ENCODE measurements at places on chromosomes 2 and 18.

DNA sequence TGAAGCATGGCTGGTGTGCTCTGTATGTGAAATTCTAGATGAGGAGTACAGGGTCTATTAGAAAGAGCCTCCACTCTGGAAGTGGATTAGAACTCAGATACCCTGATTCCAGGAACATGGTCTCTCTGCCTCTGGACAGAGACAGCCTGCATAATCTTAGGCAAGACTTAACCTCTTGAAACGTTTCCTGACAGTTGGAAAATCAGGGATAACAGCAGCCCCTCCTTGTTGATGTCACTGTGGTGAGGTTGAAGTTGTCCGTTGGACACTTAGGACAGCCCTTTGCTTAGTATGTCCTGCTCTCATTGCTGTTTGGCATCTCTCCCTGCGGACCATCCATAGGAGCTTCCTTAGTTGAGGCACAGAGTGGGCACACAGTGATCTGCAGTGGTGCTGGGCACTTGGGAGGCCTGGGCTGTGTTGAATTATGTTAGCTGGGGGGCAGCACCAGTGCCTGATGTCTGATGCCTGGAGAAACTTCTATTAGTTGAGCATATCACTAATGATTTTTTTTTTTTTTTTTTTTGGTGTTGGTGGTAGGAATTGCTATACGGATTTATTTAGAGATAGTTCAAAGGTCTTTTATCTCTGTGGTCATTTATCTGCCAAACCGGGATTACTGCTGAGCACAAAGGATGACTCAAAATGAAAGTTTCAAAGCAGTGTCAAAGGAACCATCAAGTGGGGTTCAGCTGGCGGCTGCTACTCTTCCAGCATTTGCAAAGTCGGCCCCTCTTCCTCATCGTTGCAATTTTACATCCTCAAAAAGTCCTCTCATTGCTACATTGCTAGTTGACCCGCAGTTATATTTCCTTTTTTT, 28.8 kb downstream of the SETBP1 start:
- no peak for DNase-seq

GRCh38 chr2:118492335-118492734, 355.1 kb downstream of the EN1 start:
- DNase-seq, result no peak

DNA sequence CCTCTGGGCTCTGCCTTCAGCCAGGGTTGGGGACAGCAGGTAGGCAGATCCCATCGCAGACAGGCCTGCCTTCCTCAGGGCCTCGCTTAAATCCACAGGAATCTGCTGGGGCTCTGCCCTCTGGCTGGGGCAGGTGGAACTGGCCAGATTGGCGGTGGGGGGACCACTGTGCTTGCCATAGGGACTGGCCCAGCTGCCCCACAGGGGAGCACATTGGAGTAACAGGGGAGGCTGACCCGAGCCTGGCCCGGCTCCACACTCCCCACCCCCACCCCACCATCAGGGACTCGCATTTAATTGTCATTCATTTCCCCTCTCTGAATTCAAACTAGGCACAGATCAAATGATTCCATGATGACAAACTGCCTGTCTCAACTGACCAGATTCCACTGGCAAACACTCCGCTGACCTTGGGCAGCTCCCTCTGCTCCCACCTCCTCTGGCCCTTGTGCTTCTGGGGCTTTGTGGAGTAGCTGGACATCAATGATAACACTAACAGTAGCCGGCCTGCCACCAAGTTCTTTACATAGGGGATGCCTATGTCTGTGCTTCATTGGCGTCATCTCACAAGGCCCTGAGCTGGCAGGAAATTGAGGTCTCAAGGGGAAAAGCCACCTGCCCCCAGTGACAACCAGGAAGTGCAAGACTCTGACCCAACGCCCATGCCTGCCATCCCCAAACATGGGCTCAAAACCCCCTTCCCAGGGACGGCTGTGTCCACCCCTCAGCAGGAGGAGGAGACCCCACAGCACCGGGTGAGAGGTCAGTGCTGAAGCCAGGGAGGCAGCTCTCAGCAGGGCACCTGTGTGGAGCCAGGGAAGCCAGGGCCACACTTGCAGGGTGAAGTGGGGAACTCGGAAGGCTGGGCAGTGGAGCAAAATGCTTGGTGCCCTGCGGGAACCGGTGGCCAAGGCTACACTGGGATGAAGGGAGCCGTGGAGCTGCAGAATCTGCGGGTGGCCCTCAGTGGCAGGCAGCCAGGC, 2.1 kb upstream of the B3GNT7 start:
- DNase-seq, result no peak

- DNase-seq, result no peak
Measured at GRCh38 chr2:101667823-101668222, 29.7 kb upstream of the MAP4K4 start.
